ENCODE measurements at places on chromosomes 16 and 17.

DNA sequence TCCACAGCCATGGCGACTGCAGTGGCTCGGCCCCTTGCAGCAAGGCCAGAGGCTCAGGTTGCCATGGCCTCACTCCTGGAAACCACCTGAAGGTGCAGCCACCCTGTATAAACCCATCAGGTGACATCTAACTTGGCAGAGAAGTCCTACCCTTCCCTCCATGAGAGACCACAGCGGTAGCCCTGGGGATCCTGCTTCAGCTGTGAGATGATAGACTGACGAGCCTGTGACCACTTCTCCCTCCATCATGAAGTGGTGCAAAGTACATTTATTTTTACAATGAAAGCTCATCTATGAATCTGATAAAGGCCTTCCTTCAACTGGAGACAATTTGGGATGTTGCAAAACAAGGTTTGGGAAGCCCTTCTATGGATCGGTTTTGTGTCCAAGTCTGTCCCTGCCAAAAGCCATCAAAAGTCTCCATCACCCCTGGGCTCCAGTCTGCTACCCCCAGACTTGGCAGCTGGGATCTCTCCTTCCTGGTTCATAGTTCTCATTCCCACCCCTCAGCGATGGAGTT is 1.8 kb downstream of the ZACN start:
- no peak for DNase-seq

- DNase-seq, result no peak
These were observed 371.2 kb upstream of the ASIC2 start for GRCh38 chr17:33664116-33664840.

GRCh38 chr16:11576427-11577289 is 10.1 kb downstream of the LITAF start:
- DNase-seq, result no peak

- DNase-seq, result no peak
These were observed 11.3 kb upstream of the UBALD2 start for GRCh38 chr17:76253841-76254240.

GRCh38 chr17:278055-278675 is 74.4 kb downstream of the RPH3AL start:
- no peak for DNase-seq

Data from activated CD4-positive, alpha-beta T cell treated with anti-CD3 and anti-CD28 coated beads for 1 hour (primary cell).